B cell (primary cell): ENCODE measurements at places on chromosomes 6 and 20. TPM values are rescaled to one million over a fixed set of nuclear protein-coding genes. Genes with fewer than 3 reads are reported as not detected.

DNA sequence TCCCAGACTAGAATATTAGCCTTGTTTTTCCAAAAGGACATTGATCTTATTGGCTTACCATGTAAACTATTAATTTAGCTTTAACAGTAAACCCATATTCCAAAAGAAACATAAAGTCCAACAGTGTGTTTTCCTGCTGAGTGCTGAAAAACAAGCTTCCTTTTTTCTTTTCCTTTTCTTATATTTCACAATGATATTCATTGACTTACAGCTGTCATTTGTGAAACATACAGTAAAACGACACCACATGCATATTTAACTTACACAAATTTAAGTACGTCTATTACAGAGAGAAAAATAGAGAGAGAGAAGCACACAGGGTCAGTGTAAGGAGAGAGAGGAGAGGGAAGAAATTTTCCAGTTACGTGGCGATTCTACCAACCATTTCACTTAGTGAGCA, 543.9 kb upstream of the JARID2 start:
- no peak for DNase-seq

DNA sequence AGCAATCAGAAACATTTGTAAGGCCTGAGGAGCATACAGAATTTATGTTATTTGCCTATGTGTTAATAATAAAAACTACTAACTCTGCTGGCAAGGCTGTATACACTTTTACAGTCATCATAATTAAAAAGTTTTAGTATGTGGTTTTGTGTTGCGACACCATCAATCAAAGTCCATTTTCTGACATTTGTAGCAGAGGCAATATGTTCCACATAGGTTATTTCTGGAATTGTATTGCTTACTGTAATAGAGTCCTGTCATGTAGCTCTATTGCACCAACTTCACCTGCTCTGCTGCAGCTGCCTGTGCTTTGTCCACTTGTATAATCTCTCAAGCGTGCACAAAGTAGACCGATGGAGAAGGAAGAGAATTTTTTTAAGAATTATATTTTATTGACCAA, 501.8 kb downstream of the HACE1 start:
- no peak for DNase-seq

DNA sequence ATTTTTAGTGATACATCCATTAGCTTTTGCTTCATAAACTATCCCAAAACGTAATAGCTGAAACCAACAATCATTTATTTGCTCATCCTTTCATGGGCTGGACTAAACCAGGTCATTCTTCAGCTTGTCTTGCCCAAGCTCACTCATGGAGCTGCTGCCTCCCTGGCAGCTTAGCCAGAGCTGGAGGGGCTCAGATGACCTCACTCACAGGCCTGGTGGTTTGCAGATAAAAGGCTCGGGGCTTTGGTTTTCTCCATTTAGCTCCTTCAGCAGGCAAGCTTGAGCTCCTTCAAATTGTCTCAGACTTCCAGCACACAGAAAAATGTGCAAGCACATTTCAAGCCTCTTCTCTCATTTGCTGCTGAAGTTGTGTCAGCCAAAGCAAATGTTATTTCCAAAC, 139.1 kb downstream of the BTBD3 start:
- DNase-seq, result no peak

- no peak for DNase-seq
These were observed 12.5 kb upstream of the RALGAPB start for GRCh38 chr20:38460040-38460623.

- DNase-seq, result no peak
These were observed 182.8 kb downstream of the EYS start for GRCh38 chr6:65524232-65524631.

- DNase-seq, result no peak
These were observed 137.3 kb upstream of the PDE10A start for GRCh38 chr6:165800337-165800736.

GRCh38 chr6:100877851-100878250, 3.3 kb downstream of the ASCC3 start:
- no peak for DNase-seq

- no peak for DNase-seq
These were observed 564.3 kb downstream of the LMBRD1 start for GRCh38 chr6:69232496-69232895.

DNA sequence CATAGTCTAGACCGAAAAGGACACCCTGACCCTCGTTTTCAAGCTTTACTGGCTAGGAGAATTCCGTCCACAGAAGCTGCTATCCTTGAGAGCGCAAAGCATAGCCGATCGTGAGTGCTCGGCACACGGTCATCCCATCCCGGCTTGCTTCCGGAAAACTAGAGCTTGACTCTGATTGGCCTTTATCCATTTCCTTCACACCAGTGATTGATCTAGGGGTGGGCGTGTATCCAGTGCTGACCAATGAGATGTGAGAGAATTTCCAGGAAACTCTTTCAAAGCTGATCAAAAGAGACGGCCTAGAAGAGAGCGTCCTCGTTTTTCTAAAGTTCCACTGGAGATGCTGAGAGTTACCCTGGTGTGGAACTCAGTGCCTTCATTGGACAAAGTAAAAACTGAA, 41.0 kb upstream of the NFATC2 start:
- no peak for DNase-seq

DNA sequence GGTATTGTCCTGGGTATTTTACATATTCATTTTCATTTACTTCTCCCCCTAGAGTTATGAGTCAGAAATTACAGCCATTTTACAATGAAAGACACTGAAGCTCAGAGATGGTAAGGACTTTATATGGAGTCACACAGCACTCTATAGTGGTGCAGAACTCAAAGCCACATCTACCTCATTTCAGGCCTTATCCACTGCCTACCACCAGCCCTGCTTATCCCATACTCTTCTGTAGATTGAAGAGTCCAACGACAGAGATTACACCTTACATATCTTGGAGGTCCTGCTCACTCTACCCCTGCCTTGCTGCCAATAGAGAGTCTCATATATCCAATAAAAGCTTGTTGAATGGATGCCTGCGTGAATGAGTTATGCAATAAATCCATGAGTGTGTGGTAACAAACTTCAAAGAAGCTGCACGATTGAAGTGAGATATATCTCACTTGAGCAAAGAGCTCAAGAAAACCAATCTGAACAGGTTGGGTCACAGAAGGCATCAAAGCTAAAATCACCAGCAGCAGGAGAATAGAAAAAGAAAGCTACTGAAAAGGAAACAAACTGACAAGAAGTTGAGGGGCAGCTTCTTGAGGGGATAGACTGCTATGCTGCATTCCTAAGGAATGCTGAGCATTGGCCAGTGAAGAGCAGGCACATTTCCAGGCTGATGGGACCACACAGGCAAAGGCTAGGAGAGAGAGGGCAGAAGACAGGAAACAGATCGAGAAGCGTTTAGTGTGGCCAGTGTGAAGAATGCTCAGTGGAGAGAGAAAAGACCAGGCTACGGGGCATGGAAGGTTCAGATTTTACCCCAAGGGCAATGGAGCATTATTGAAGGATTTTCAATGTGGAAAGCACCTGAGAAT, 585.6 kb downstream of the DHX35 start:
- DNase-seq, result no peak

GRCh38 chr6:33207552-33208090, 679 bp upstream of the RING1 start:
- DNase-seq, result no peak

DNA sequence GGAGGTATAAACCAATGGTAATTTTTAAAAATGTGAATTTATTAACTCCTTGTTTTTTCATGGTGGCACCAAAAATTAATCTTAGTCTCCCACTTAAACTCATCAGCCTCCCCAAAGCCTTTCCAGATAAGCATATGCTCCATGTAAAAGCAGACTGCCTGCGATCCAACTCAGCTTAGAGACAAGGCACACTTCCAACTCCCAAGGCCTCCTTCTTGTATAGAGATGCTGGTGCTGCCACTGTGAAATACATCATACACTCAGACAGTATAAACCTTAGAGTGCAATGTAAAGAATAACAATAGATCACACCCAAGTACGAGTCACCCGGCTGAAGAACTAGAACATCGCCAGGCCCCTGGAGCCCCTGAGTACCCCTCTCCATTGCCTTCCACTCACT, 2.0 kb downstream of the ANKRD6 start:
- DNase-seq, result no peak

Gene SEL1L2
- total RNA-seq, result not detected in 2 replicates

Gene SRXN1
- 3.7 and 4.5 TPM in 2 replicates for total RNA-seq

Gene OR12D3
- not detected in 2 replicates for total RNA-seq

Gene KAT14
- total RNA-seq, result 15.1 and 15.5 TPM in 2 replicates

Gene VARS2
- total RNA-seq, result 41.0 and 41.6 TPM in 2 replicates

Gene BMP2
- not detected in 2 replicates for total RNA-seq

Gene GTSF1L
- 0.84 TPM in 1 of 2 replicates, not detected in the other for total RNA-seq

Gene DOK5
- not detected in 2 replicates for total RNA-seq

Gene OR2J3
- total RNA-seq, result not detected in 2 replicates
